ENCODE measurements at places on chromosomes 4 and X.

- no peak for DNase-seq
Measured at GRCh38 chrX:40968180-40968579, 117.1 kb upstream of the USP9X start.

- no peak for DNase-seq
Measured at GRCh38 chrX:29935455-29935854, 279.9 kb upstream of the MAGEB2 start.

DNA sequence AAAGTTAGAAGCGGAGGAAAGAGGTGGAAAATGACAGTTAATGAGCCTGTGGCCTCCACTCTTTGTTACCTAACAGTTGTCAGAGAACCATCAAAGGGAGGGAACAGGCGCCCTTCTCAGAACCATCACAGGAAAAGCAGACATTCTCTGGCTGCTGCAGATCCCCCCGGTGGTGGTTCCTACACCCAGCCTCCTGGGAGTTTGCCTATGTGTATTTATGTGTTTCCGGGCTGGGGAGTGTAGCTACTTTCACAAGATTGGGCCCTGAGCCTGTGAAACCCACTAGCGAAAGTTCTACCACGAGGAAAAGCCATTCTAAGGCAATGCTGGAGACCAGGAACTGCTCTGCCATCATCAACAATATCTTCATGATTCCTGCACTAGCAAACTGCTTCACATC, 52.7 kb upstream of the BCOR start:
- DNase-seq, result no peak

GRCh38 chr4:91268913-91269312, 1034.9 kb upstream of the GRID2 start:
- DNase-seq, result no peak

Data from natural killer cell treated with Interleukin-12 subunit alpha and Interleukin-12 subunit beta and Interleukin-15 and Interleukin-18, amount 100 ng/mL, for 72 hours (primary cell).